Dorsolateral prefrontal cortex (tissue), 122 donors: ENCODE measurements at places on chromosomes 13 and 19. TPM values are rescaled to one million over a fixed set of nuclear protein-coding genes. Genes with fewer than 3 reads are reported as not detected.

The ADPRHL1 gene
- 11.3 TPM for total RNA-seq

The ZNF90 gene
- 0.96 TPM for total RNA-seq

The CAMSAP3 gene
- 22.0 TPM for total RNA-seq

The WASF3 gene
- total RNA-seq: 117 TPM

The SCN1B gene
- total RNA-seq: 178 TPM

The ZNF418 gene
- 30.6 TPM for total RNA-seq

The MYBPC2 gene
- 0.16 TPM for total RNA-seq
